WERI-Rb-1 (cell line): ENCODE measurements at places on chromosomes 3 and 15.

- DNase-seq, result no peak
Observed at GRCh38 chr3:195180490-195181112, 90.4 kb downstream of the XXYLT1 start.

DNA sequence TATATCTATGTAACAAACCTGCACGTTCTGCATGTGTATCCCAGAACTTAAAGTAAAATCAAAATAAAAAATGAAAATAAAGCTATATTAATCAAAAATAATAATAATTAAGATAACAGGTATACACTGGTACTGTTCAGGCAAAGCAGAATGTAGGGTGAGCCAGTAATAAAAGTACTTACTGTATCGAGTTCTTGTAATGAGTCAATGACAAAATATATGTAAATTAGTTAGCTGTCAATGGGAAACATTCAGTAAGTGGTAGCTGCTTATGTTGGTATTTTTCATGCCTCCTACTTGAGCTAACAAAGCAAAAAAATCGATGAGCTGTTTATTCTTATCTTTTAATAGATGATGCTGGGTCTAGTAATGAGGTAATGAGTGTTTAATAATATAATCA is 93.2 kb downstream of the GBE1 start:
- no peak for DNase-seq

GRCh38 chr3:131050001-131050400 is 23.3 kb downstream of the NEK11 start:
- DNase-seq, result no peak

DNA sequence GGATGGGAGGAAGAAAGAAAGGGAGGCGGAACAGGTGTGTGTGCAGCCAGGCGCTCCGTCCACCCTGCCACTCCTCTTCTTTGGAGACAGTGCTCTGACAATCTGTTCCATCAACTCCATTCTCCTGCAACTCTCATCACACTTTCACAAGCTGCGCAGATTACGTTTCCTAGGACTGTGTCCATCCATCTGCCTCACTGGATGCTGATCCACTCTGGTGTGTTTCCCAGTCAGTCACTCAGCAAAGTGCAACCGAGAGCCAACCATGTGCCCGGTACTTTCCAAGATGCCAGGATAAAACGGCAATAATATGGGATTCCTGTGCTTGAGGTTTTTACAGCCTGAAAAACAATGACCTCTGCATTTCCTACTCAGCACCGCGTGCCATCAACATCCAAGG is 59.6 kb downstream of the SLC12A8 start:
- DNase-seq, result peak; percentile 27
